ENCODE measurements at places on chromosomes 1 and 21.

DNA sequence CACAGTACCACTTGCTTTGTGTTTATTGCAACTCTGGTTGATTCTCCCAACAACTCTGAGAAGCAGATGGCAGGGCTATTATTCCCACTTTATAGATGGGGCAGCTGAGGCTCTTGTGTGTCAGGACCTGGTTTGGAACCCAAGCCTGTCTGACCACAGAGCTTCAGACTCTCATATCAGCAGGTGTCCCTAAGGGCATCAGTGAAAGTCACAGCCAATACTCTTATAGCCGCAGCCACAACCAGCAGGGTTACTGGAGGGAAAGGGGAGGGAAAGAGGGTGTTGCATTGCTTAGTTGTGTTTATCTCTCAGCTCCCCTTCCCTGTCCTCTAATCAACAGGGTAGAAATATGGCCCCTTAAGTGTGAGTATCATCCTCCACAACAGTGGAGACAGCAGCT lies 304.0 kb downstream of the RRAGC start:
- no peak for DNase-seq

DNA sequence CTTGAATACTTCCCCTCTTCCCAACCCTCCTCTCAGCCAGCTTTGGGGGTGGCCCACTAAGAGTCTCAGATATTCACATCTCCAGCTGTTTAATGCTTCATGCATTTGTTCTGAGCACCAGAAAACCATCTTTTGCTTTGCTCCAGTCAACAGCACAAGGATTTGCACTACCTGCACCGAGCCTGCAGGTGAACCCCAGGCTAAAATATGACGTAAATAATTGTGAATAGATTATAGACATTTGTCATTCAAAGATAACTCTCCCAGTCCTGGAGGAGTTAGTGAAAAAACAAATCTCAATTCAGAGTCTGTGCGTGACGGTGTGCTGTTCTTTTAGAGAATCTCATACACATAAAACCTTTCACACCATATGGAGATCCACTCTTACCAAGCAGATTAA lies 7.4 kb downstream of the CD247 start:
- no peak for DNase-seq

DNA sequence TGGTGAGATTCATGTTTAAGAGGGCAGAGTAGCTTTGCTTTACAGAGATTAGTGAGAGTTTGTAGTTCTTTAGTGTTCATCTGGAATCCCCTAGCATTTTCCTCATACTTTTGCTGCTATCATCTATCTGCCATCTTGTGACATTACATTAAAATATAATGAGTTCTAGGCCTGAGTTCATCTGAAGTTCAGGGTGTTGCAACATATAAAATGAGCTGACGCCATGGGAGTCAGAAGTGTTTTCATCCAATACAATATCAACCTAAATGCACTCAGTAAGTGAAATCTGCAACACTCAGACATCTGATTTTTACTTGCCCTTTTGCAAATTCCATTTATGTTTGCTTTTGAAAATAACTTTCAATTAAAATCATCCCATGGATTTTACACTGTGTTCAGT lies 153.8 kb downstream of the NTNG1 start:
- no peak for DNase-seq

DNA sequence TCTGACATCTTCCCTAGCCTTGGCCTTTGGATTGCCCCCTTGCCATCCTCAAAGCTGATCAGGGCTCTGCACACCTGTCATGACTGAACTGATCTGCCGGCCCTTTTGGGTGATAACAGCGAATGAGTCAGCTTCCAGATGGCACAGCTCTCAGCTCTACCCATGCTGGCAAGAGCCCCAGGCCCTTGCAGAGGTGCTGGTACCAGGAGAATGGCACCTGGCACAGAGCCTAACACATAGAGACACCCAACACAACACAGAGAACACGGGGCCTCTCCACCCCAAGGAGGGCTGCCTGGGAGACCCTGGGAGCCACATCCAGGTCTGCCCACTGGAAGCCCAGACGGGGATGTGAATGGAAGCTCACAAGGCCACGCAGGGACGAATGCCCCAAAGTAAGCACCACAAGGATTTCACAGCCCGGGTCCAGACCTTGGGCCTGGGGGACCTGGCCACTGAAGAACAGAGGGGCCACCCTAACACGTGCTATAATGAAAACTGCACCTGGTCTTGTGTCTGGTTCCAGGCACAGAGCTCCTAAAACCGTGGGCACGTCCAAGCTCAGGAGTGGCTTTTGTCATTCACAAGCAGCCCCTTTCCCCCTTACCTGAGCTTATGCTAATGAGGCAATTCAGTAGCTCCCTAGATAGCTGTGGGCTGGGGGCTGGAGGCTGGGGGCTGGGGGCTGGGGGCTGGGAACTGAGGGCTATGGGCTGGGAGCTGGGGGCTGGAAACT lies 160.5 kb downstream of the NPHP4 start:
- no peak for DNase-seq

DNA sequence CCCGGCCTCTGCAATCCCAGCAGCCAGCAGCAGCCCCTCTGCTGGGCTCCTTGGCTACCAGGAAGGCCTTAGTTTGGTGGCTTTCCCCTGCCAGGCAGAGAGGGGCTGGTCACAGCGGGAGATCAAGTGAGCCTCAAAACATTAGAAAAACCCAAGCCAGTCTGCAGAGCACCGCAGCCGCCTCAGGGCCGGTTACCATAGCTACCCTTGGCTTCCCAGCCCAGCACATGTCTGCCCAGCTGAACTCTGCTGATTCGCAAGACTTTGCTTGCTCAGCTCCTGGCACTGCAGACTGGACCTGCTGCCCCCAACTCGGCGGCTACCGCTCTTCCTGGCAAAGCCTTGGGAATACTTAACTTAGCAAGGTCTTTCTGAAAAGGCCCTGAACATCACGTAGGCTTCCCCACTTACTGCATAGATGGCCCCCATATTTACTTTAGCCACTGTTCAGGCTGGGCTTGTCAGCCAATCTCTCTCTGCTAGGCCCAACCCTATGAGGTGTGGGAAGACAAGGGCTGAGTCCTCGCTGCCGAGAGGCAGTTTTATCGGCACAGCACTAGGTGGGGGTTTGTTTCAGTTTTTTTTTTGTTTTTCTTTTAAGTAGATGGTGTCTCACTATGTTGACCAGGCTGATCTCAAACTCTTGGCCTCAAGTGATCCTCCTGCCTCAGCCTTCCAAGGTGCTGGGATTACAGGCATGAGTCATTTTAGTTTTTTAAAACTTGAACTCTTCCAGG lies 28.6 kb upstream of the PLEKHG5 start:
- peak; percentile 59 for DNase-seq

All from frontal cortex (tissue), 4 donors.